ENCODE measurements at places on chromosomes 4 and X. TPM values are rescaled to one million over a fixed set of nuclear protein-coding genes. Genes with fewer than 3 reads are reported as not detected.

The ZXDA gene
- total RNA-seq, result 10.9 TPM

The SLITRK4 gene
- not detected for total RNA-seq

The PNPLA4 gene
- 4.0 TPM for total RNA-seq

The HTRA3 gene
- total RNA-seq, result not detected

The MTMR8 gene
- 6.2 TPM for total RNA-seq

The SYN1 gene
- 0.65 TPM for total RNA-seq

The HSFX3 gene
- total RNA-seq, result not detected

The NEXMIF gene
- total RNA-seq, result 3.7 TPM

The SLC26A1 gene
- total RNA-seq, result 0.46 TPM

The REPS2 gene
- total RNA-seq, result 1.9 TPM

The TSPAN6 gene
- total RNA-seq, result 2.1 TPM

The PABPC1L2A gene
- not detected for total RNA-seq

The HGFAC gene
- total RNA-seq, result not detected

The ALB gene
- total RNA-seq, result not detected

The RBM41 gene
- total RNA-seq, result 11.5 TPM

The CAPN6 gene
- total RNA-seq, result not detected

The PLAC1 gene
- total RNA-seq, result not detected

The F8A2 gene
- total RNA-seq, result not detected

The TLR3 gene
- 1.2 TPM for total RNA-seq

The CXCL3 gene
- 3.0 TPM for total RNA-seq

The MSL3 gene
- total RNA-seq, result 164 TPM

The FAM9C gene
- total RNA-seq, result not detected

The PNCK gene
- not detected for total RNA-seq

The XAGE1B gene
- not detected for total RNA-seq

The EDA2R gene
- total RNA-seq, result 0.19 TPM

The CDKN2AIP gene
- total RNA-seq, result 44.4 TPM

The TKTL1 gene
- total RNA-seq, result 2.2 TPM

The PCYT1B gene
- not detected for total RNA-seq

The PF4V1 gene
- not detected for total RNA-seq

The ACSL1 gene
- total RNA-seq, result 80.1 TPM

The ADH1A gene
- not detected for total RNA-seq

The CT83 gene
- not detected for total RNA-seq

The USP46 gene
- total RNA-seq, result 3.0 TPM

The XPNPEP2 gene
- total RNA-seq, result 0.13 TPM

The BRS3 gene
- not detected for total RNA-seq

The NDUFB11 gene
- total RNA-seq, result 53.0 TPM

The MAP3K15 gene
- not detected for total RNA-seq

The TMSB15A gene
- not detected for total RNA-seq

The TNIP3 gene
- total RNA-seq, result 0.90 TPM

The ZCCHC18 gene
- total RNA-seq, result 5.9 TPM

The DMRTC1 gene
- total RNA-seq, result 1.4 TPM

The HELT gene
- not detected for total RNA-seq

The TBC1D8B gene
- 0.58 TPM for total RNA-seq

The CTAG1B gene
- not detected for total RNA-seq

The TREX2 gene
- 3.8 TPM for total RNA-seq

The PDK3 gene
- total RNA-seq, result 28.7 TPM

The NOX1 gene
- not detected for total RNA-seq

The RTL9 gene
- total RNA-seq, result not detected

The QDPR gene
- total RNA-seq, result 11.8 TPM

The SOX3 gene
- total RNA-seq, result not detected

The TCP11X2 gene
- total RNA-seq, result not detected

The CLGN gene
- total RNA-seq, result not detected

The CLIC2 gene
- 1.1 TPM for total RNA-seq

The SLC10A4 gene
- total RNA-seq, result not detected

The RASL11B gene
- not detected for total RNA-seq

The SPANXN5 gene
- not detected for total RNA-seq

The FANCB gene
- total RNA-seq, result 4.0 TPM

The ATP10D gene
- total RNA-seq, result 6.1 TPM

All from naive thymus-derived CD4-positive, alpha-beta T cell (primary cell).